ENCODE measurements at places on chromosomes 7 and 10. TPM values are rescaled to one million over a fixed set of nuclear protein-coding genes. Genes with fewer than 3 reads are reported as not detected.

- peaks cover 27% of the 10 kb centered on the region for H3K36me3 ChIP-seq
- peak overlapping the region; percentile 49 for H3K27ac ChIP-seq
- peaks cover 30% of the 10 kb centered on the region for H3K4me1 ChIP-seq
- H3K27me3 ChIP-seq = no peaks in the 10 kb centered on the region
These were observed 1.7 kb upstream of the MYO1G start for GRCh38 chr7:44980393-44981034.

GRCh38 chr10:125451319-125451718 is 231.6 kb downstream of the TEX36 start:
- DNase-seq = no peak
- peaks cover 3% of the 10 kb centered on the region for H3K27me3 ChIP-seq
- no peaks in the 10 kb centered on the region for H3K36me3 ChIP-seq

DNA sequence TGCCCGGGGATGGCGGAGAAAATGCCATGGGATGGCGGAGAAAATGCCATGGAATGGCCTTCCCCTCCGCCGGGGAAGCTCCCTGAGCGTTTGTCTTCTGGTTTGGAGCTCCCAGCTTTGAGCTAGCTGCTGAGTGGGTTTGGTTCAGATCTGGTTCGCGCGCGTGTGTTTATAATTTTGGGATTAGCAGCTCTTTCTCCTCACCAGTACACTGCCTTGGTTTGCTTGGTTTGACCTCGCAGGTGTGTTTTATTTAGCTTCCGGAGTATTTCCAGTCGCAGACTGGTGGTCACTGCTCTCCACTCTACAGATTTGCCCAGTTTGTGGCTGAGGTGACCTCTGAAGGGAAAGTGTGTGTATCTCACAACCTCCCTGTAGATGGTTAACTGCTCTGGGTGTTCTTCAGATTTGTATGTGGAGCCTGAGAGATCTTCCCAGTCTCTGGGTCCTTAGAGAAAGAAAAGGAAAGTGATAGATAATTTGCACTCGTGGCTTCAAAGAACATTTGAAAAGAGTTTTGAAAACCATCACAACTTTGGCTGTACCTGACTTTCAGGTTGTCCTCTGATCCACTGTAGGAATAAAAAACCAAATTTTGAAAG is 597 bp downstream of the ZNF277 start:
- no peaks in the 10 kb centered on the region for H3K36me3 ChIP-seq
- H3K4me1 ChIP-seq = peaks cover 21% of the 10 kb centered on the region
- H3K27me3 ChIP-seq = no peaks in the 10 kb centered on the region
- H3K4me3 ChIP-seq = peak overlapping the region; percentile 97
- peak overlapping the region; percentile 50 for H3K27ac ChIP-seq

DNA sequence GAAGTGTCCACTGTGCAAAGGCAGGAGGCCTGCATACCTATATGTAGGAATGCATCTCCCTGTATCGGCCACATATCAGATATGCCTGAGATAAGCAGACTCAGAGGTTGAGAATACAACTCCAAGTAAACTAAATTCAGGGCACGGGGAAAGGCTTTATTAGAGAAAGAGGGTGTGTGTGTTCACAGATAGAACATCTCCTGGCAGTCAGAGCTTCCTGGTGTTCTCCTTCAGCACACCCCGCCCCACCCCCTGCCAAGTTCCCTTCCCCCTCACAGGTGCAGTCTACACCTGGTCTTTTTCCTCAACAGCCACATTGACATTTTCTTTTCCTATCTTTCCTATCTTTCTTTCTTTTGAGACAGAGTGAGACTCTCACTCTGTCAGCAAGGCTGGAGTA is 17.1 kb downstream of the GBX1 start:
- no peak overlapping the region for H3K4me3 ChIP-seq
- H3K27me3 ChIP-seq = peaks cover 45% of the 10 kb centered on the region
- H3K4me1 ChIP-seq = no peaks in the 10 kb centered on the region
- DNase-seq = no peak
- H3K27ac ChIP-seq = no peak overlapping the region

GRCh38 chr7:70587739-70588138 is 544.2 kb upstream of the GALNT17 start:
- no peak for DNase-seq
- H3K4me3 ChIP-seq = no peak overlapping the region
- H3K36me3 ChIP-seq = no peaks in the 10 kb centered on the region
- H3K27me3 ChIP-seq = no peaks in the 10 kb centered on the region

- no peak overlapping the region for H3K27ac ChIP-seq
- H3K4me3 ChIP-seq = no peak overlapping the region
- H3K27me3 ChIP-seq = no peaks in the 10 kb centered on the region
- no peak for DNase-seq
- peaks cover 13% of the 10 kb centered on the region for H3K4me1 ChIP-seq
These were observed 143.4 kb downstream of the DOCK1 start for GRCh38 chr10:127048630-127049029.

- no peak for DNase-seq
- peaks cover 20% of the 10 kb centered on the region for H3K4me1 ChIP-seq
- H3K27ac ChIP-seq = no peak overlapping the region
- no peaks in the 10 kb centered on the region for H3K36me3 ChIP-seq
- H3K27me3 ChIP-seq = no peaks in the 10 kb centered on the region
These were observed 622.2 kb downstream of the KCNMA1 start for GRCh38 chr10:77015360-77015759.

GRCh38 chr10:98391065-98391464 is 23.9 kb downstream of the PYROXD2 start:
- no peak overlapping the region for H3K27ac ChIP-seq
- H3K27me3 ChIP-seq = no peaks in the 10 kb centered on the region
- no peaks in the 10 kb centered on the region for H3K36me3 ChIP-seq
- no peak overlapping the region for H3K4me3 ChIP-seq
- DNase-seq = no peak

DNA sequence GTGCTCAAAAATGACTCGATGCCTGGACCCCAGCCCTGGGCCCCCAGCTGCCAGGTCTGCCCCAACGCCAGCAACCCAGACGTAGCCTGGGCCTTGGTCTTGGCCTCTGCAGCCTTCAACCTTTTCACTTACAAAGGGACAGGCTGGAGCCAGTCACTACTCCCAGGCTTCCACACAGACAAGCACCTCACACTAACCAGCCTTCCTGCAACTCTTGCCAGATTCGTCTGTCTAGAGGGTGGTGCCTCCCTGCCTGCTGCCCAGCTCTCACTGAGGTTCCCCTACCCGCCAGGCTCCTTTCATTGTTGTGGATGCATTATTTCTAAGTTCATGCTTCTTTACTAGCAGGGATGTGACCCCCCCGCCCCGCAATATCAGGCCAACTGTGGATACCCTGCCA is 56.3 kb downstream of the NUDCD3 start:
- H3K27me3 ChIP-seq = no peaks in the 10 kb centered on the region
- no peaks in the 10 kb centered on the region for H3K36me3 ChIP-seq
- H3K4me3 ChIP-seq = no peak overlapping the region
- H3K4me1 ChIP-seq = peaks cover 7% of the 10 kb centered on the region
- DNase-seq = no peak
- H3K27ac ChIP-seq = no peak overlapping the region

GRCh38 chr7:72153132-72153512 is 259.0 kb downstream of the CALN1 start:
- no peaks in the 10 kb centered on the region for H3K4me1 ChIP-seq
- no peaks in the 10 kb centered on the region for H3K27me3 ChIP-seq
- no peak overlapping the region for H3K4me3 ChIP-seq
- no peaks in the 10 kb centered on the region for H3K36me3 ChIP-seq
- DNase-seq = no peak
- H3K27ac ChIP-seq = no peak overlapping the region

Gene GLUD1
- 234 TPM for total RNA-seq

DNA sequence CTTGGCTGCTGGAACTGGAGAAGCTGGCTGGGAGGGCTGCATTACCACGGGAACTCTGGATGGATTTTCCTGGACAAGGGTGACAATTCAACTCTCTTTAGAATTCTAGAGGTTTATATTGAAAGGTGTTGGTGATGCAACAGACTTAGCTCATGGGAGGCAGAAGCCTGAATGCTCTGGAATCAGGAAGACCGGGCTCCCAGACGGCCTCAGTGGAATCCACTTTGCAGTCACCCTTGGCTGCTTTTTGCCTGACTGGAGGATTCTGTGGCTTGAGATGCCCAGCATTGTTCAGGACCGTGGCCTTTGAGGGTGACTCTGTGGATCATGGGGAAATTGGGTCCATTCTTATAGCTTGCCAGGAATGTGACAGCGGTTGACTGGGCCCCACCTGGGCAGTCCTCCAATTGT is 32.3 kb downstream of the PYROXD2 start:
- peak; percentile 26 for DNase-seq
- H3K36me3 ChIP-seq = no peaks in the 10 kb centered on the region
- peak overlapping the region; percentile 45 for H3K27ac ChIP-seq
- no peak overlapping the region for H3K4me3 ChIP-seq

DNA sequence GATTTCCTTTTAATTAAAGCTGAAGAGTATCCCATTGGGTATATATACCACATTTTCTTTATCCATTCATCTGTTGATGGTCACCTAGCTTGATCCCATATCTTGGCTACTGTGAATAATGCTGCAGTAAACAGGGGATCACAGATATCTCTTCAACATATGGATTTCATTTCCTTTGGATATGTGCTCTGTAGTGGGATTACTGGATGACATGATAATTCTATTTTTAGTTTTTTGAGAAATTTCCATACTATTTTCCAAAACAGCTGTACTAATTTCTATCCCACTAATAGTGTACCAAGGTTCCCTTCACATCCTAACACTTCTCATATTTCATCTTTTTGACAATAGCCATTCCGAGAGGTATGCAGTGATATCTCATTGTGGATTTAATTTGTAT is 48.8 kb upstream of the PRPS1L1 start:
- H3K27ac ChIP-seq = no peak overlapping the region
- no peak overlapping the region for H3K4me3 ChIP-seq
- H3K27me3 ChIP-seq = no peaks in the 10 kb centered on the region

Gene SYCE1
- total RNA-seq = not detected

Gene RAMP3
- total RNA-seq = not detected

DNA sequence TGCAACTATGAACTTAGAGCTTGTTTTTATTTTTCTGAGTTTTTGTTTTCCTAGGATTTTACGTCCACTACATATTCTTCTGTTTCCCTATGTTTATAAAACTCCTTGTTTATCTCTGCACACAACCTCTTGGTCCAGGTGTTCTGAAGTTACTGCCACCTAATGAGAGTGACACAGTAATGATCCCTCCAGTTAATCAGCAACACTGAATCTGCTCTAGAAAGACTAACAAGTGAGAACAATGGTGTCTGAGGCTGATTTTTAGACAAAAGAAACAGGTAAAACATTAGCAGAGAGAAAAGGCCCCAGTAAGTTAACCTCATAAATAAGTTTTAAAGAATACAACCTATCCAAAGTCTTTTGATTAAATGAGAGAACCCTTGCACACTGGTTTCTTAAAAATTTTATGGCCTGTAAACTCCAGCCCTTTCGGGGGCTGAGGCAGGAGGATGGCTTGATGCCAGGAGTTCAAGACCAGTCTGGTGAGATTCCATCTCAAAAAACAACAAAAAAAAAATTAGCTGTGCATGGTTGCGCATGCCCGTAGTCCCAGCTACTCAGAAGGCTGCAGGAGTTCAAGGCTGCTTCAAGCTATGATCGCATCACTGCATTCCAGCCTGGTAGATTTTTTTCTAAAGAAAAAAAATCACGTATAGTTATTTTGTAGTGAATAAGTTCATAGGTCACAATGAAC is 397.6 kb downstream of the MAGI2 start:
- no peaks in the 10 kb centered on the region for H3K36me3 ChIP-seq
- no peaks in the 10 kb centered on the region for H3K27me3 ChIP-seq
- no peak for DNase-seq

DNA sequence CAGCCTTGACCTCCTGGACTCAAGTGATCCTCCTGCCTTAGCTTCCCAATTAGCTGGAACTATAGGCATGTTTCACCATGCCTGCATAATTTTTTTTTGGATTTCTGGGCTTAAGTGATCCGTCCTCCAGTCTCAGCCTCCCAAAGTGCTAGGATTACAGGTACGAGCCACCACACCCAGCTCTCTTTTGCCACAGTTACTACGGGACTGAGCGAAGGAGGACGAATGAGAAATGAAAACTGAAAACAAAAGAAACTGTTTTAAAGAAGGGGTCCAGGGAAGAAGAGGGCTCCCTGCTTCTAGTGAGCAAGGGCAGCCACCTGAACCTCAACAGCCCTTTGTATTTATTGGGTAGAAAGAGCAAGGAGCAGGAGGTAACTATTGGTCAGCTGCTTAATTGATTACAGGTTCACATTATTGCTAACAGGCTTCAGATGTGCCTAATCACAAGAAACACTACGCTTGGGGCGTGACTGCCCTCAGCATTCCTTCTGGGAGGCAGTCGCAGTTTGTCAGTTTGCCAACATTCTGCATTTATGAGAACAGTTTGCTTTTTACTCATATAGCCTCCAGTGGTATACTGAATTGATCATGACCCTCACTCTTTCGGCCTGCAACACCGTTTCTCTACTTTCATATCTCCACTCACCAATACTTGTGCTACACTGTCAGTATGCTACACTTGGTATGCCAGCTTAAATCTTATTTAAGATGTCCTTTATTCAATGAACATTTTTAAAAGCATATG is 676.8 kb downstream of the DNAJB9 start:
- DNase-seq = peak; percentile 59
- no peak overlapping the region for H3K4me3 ChIP-seq
- no peaks in the 10 kb centered on the region for H3K36me3 ChIP-seq
- no peaks in the 10 kb centered on the region for H3K27me3 ChIP-seq
- H3K27ac ChIP-seq = no peak overlapping the region

DNA sequence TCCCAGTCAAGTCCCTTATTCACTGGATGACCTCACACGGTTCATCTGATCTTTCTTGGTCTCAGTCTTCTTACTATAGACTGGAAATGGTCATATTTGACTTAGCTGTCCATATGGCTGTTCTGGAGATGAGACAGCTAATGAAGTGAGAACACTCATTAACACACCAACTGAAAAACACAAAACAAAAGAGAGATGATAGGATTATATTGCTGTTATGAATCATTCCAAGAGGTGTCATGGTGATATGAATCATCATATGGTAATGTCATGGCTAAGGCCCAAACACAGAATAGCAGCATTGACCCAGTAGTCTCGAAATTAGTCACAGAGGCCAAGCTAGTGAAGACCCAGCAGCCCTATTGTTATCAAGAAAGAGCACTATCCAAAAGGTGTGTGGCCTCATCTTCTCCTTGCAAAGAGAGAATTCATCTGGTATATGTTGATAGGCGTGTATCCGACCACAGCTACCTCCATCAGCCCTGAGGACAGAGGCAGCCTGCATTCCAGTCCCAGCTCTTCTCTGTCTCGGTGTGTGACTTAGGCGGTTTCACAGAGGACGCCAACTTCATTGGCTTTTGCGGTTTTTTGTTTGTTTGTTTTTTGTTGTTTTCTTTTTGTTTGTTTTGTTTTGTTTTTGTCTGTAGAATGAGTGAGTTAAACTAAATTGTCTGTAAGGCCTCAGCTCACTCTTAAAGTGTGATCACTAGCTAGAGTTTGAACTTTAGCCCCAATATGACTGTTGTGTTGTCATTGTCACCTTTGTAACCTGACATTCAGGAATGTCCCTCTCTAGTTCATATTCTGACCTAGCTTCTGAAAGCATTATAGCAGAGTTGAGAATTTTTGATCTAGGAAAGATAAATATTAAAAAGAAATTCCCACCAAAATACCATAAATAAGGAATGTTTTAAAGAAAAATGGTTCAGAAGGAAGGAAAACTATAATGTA is 97.4 kb upstream of the PDCD4 start:
- peaks cover 12% of the 10 kb centered on the region for H3K4me1 ChIP-seq
- no peaks in the 10 kb centered on the region for H3K36me3 ChIP-seq
- peak; percentile 92 for DNase-seq
- peak overlapping the region; percentile 43 for H3K27ac ChIP-seq
- H3K4me3 ChIP-seq = no peak overlapping the region

Gene DPYSL4
- 1.8 TPM for total RNA-seq

Gene AGAP5
- 3.9 TPM for total RNA-seq

- no peaks in the 10 kb centered on the region for H3K27me3 ChIP-seq
- peak; percentile 79 for DNase-seq
- peaks cover 17% of the 10 kb centered on the region for H3K36me3 ChIP-seq
- no peak overlapping the region for H3K27ac ChIP-seq
These were observed 2.2 kb downstream of the NPM3 start for GRCh38 chr10:101780818-101781654.

All from GM23248 (cell line).